ENCODE measurements at places on chromosomes 7 and 10.

- no peak for DNase-seq
Measured at GRCh38 chr10:124175701-124176348, 82.4 kb upstream of the CHST15 start.

- DNase-seq: no peak
Measured at GRCh38 chr7:102446387-102447156, 13.2 kb downstream of the ORAI2 start.

DNA sequence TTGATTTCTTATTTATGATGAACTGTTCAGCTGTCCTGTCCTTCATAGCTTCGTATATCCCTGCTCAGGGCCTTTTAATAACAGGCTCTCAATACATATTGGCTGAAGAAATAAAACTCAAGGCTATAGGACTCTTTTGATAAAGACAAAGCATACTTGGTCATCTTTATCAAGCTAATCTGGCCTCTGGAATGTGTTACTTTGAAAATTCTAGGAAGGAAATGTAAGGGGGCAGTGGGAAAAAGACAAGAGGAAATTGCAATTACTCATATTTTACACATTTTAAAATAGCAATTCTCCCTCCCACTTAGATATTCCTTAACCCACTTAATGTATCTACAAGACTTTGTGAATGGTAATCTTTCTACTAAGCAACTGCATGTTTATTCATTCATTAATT is 94.3 kb downstream of the OSBPL3 start:
- no peak for DNase-seq

DNA sequence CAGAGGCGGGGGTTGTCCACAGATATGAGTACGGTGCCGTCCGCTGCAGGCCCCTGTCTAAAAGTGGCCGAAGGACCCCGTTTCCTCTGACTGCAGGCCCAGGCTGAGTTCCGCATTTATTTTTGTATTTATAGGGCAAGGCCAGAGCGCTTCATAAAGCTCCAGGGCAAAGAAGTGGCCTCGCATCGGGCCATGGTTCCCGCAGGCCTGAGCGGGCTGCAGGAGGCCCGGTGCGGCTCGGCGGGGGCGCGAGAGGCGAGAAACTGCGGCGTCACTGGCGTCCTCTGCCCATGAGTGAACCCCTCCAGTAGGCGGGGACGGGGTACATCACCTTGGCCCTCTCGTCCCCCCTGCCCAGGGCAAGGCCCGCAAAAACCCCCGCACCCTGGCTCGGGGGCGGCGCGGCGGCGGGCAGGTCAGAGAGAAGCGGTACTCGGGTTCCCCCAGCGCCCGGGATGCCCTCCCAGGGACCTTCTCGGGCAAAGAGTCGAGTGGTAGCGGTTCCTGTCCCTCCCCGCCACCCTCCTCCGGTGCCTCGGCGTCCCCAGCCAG is 355.7 kb downstream of the DNAJB6 start:
- DNase-seq: no peak

DNA sequence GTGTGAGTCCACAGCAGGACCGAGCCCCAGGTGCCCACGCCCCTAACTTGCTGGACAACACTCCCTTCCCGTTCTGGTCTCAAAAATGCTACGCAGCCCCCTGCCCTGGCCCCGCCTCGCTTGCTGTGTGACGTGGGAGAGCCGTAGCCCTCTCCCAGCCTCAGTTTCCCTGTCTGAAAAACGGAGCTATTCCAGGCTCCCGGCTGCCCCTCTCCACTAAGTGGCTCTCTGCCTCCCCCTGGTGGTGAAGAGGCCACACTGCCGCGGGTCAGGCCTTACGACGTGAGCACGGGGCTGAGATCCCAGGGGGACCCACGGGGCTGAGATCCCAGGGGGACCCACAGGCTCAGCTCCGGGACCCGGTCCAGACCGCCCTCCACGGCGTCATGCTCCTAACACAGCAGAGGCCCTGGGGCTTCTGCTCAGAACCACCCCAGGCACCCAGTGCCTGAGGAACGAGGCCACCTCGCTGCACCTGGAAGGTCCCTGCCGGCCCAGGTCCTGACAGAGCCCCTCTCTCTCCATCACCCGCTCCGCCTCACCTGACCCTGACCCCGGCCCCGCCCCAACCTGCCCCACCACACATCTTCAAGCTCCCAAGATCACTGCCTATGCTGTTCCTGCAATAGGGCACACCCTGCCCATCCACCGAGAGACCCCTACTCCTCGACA is 26.7 kb downstream of the MICALL2 start:
- peak; percentile 64 for DNase-seq

DNA sequence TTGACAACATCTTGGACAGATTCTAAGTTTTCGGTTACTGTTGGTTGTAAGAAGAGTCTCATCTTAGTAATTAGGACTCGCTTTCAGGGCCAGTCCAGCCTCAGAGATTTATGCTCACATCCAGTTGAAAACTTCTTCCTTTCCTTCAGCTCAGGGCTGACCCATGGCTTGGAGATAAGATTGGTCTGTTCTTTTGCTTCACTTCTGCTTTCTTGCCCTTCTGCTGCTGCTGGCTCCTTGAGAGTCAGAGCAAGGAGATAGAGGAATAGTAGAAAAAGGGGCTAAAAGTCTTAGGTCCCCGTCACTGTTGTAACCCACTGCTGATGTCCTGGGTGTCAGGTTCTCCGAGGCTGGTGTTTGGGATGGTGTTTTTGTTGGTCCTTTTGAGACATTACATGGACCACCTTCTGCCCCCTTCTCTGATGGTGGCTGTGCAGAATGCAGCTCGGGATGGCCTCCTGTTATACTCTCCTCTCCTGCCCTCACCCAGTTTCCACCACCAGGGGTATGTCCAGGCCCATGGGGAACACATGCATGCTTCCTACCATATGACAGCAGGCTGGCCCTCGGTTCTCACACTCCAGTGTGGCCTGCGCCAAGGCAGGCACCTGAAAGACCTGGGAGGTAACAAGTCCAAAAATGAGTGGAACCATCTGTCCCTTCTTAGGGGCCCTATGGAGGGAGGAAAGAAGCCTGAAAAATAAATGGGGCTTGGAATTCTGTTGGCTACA is 67.8 kb upstream of the PCBD1 start:
- no peak for DNase-seq

DNA sequence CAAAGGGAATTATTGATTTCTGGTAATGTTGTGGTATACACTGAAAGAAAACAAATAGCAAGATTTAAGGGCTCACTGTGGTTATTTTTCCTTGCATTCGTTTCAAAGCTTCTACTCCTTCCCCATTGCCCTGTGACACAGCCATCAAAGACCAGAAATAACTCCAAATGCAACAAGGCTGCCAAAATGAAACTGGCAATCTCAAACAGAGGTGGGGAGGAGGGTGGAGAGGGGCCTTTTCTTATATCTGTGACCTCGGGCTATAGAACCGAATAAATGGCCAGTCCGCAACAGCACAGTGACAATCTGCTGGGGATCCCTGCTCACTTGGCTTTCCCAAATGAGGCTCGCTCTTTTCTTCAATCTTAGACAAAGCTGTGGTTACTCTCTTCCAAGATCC is 17.4 kb upstream of the SPOCK2 start:
- no peak for DNase-seq

GRCh38 chr10:5589011-5589660 is 64.4 kb downstream of the CALML3 start:
- no peak for DNase-seq

DNA sequence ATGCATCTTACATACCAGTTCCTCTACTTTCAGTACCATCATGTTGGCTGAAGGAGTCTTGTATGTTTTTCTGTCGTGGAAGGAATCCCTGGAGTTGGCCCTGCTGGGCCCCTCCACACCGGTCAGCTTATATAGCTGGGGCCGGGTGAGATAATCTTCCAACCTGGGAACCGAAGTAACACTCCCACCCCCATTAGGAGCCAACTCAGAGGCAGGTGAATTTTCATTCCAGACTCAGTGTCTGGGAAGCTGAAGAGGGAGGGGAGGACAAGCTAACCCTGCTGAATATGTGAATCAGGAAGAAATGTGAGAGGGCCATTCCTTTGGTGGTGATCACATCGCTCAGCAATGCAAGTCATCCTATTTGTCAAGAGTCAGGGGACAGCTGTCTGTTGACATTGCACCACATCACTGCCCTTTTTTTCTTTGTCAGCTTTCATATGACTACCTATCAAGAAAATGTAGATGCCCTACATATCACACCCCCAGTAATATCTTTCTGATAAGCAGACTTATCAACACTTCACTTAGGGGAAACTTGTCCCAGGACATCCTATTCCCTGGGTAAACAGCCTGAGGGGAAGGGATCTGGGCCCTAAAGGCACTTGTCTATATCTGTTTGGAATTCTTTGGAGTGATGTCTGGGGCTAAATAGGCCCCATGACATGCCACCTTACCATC is at the start of gene ANKRD1:
ANKRD1 (minus strand) TSS at position 102 of the 681 bp plus-strand sequence; CDS start at position 42, 60 bp downstream.
- DNase-seq: peak; percentile 84

- DNase-seq: peak; percentile 72
Measured at GRCh38 chr7:30813466-30813865, 42.2 kb downstream of the MINDY4 start.

Data from muscle of leg (tissue), 16 donors.